ENCODE measurements at places on chromosomes 11 and 22.

DNA sequence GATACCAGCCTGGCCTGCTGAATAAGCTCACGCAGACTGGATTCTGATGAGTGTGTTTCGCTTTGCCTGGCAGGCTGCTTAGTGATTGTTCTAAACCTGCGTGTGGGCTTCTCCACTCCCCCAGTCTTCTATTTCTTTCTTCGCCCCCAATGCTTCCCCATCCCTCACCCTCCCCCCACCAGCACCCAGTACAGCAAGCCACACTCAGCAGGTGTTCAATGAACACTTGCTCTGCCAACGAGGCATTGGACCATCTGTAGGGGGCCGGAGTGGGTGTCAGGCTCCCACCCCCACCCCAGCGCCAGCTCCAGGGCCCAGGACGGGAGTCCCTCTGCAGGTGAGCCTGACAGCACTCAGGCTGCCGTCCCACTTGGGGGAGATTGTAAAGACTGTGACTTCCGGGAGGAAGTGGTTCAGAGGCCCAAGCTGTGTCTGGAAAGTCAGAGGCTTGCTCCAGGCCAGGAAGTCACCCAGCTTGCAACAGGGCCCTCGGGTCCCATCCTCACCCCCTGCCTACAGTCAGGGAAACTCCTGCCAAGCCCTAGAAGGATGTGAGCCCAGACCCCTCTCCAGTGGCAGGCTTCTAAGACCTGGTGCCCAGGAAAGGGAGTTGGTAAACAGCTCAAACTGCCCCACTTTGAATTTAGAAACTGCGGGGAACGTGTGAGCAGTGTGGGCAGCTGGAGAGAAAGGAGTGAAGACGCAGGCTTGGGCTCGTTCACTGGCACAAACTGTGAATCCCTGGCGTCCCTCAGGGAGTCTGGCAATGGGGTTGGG is 66.3 kb upstream of the PRDM11 start:
- DNase-seq, result no peak

DNA sequence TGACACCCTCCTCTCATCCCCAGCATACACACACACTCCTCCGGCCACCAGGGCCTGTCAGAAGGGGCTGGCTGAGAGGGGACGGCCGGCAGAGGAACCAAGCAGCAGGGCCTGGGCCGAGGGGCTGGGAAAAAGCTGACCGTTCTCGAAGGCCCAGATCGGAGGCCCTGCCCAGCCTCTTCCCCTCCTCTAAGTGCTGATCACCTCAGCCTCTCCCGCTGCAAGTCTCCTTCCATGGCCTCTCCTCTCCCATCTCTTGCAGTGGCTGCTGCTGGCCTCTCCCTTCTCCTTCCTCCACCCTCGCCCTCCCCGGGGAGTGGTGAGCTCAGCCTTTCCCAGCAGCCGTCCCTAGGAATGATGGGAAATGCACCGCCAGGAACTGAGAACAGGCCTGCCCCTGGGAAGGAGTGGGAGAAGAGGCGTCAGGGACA is 39.6 kb downstream of the ARRB1 start:
- DNase-seq, result peak; percentile 17

DNA sequence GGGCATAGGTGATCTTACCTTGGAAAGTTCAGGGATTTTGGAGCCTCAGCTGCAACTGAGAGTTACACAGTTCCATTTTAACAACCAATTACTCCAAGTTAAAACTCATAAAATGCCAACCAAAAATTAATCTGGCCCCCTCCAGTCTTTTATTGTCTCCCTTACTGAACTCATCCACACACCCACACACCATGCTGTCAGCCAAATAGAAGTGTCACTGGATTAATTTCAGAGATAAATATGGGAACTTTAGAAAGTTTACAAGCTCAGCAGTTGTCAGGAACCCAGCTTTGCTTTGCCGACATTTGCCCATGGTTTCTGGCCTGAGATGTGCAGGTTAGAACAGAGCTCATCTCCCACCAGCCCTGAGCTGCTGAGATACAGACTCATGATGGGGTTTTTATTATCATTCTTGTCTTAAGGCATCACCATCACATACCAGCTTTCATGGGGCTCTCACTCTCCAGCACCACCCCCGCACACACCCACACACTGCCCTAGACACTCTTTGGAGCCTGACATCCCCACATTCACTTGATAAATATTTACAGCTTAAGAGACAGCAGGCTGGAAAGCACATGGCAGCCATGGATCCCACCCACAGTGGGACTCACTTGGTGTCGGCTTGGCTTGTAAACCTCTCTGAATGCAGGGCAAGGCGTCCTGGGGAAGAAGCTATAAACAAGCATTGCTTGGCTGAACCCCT is 23.7 kb upstream of the CTR9 start:
- DNase-seq, result peak; percentile 77

- DNase-seq, result no peak
Observed at GRCh38 chr11:58796333-58796732, 48.2 kb downstream of the GLYATL2 start.

GRCh38 chr11:94131047-94131717 is 2.5 kb downstream of the PANX1 start:
- DNase-seq, result no peak

DNA sequence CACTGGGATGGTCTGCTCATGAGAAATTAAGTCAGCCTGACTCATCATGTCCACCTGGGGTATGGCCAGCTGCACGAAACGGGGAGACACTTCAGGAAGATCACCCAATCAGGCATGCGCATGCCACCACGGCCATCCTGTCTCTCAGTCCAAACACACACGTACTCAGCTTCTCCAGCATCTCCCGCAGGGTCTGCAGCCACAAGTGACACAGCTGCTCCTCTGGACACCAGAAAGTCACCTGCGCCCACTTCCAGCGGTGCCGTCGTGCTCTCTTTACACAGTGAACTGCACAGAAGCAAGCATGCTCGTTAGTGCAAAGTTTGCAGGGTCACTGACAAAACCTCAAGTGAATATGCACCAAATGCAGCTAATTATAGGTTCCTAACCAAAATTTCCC is 18.1 kb downstream of the CERK start:
- DNase-seq, result no peak

- DNase-seq, result no peak
Observed at GRCh38 chr11:2566223-2567025, 121.6 kb downstream of the KCNQ1 start.

Measured in IMR-90 (cell line).